T-helper 9 cell (primary cell): ENCODE measurements at places on chromosomes 13 and 19.

- no peak for DNase-seq
These were observed 4.4 kb upstream of the SBK3 start for GRCh38 chr19:55549500-55550320.

GRCh38 chr19:21921691-21922180, 85.8 kb upstream of the ZNF43 start:
- no peak for DNase-seq

GRCh38 chr13:42592915-42593900, 19.3 kb downstream of the TNFSF11 start:
- DNase-seq: no peak

DNA sequence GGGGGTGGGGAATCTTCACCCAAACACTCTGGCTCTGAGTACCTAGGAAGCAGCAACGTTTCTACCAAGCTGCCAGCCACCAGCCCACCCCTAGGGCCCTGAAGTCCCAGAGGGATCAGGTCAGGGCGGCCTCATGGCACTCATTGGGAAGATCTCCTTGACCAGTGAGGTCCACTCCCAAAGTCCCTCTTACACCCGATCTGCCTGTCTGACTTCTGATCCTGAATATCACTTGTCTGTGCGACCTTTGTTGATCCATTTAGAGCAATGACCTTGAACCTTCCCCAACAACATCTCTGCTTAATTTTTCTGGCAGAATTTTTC, 2.1 kb upstream of the GNA15 start:
- no peak for DNase-seq

GRCh38 chr13:35216131-35216530, 260.4 kb downstream of the MAB21L1 start:
- no peak for DNase-seq
